NCI-H1436 (cell line): ENCODE measurements at places on chromosomes 12 and 14.
A peak's percentile ranks its signal among the peaks of the same experiment; 100 is the strongest.

GRCh38 chr14:100536121-100536510 is 51.1 kb downstream of the BEGAIN start:
- no peak for DNase-seq

DNA sequence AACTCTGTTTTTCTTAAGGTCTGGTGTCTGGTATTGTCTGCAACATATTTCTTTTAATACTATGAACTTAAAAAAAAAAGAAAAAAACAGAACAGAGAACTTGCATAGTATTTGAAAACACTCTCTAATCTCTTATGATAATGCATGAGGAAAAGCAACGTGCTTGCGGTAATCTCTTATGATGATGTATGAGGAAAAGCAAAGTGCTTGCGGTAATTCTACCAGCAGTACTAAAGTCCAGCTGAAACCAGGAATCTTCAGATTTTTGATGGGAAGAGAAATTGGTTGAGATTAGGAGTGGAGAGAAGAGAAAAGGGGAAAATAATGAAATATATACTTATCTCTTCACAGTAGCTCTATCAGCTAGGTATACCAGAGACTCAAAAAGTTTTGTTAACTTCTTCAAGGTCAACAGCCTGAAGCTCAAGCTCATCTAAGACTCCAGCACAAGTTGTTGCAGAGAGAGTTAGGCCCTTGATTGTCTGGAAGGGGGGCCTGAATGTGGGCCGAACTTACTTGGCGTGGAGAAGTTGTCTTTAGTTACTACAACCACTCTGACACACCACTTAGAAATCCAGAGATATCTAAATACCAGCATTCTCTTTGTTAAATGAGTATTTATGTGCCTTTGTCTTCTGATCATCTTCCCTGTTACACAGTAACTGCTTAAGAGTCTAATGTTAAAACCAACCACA is 240.4 kb downstream of the PRKD1 start:
- DNase-seq: no peak

DNA sequence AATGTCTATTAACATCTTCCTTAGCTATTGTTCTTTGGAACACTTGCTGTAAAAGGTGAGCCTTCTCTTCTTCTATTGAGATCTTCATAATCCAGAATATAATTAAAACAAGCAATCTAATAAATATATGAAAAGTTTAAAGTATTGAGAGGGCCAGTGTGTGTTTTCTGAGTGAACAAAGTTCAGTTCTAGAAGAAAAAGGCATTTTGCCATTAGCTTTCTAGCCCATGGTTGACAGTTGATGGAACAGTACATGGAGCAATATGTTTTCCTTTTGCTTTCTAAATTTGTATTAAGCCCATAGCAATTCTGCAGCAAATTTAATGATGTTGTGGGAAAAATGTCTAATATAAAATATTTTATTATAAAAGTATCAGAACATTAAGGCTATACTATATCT is 853.0 kb downstream of the TRHDE start:
- DNase-seq: no peak

DNA sequence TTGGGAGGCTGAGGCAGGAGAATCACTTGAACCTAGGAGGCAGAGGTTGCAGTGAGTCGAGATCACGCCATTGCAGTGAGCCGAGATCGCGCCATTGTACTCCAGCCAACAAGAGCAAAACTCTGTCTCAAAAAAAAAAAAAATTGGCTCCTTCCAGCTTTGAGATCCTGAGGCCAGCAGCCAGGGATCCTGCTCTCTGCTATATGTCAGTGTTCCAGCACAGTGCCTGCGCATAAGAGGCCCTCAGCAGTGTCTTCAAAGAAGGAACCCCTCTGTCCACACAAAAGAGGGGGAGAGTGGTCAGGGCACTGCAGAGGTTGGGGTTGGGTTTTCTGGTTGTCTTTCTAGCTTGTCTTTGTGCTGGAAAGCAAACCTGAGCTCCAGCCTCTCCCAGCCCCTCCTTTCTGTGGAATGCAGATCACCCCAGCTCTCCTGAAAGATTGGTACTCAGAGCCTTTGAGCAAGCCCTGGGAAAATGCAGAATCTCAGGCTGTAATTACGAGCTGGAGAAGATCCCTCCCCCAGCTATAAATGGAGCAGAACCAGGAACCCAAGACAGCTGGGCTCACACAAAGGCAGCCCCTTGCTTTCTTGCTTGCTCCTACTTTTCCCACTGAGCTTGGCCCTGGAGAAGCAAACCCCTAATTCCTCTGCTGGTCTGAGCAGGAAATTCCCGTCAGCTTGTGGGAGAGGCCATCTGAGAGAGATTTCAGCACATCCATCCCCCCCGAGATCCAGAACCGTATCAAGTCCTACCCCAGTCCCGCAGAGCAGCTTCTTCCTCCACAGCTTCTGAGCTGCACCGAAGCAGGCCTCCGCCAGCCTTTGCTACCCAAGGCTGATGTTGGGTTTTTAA is 205.7 kb downstream of the ZFP36L1 start:
- no peak for DNase-seq

DNA sequence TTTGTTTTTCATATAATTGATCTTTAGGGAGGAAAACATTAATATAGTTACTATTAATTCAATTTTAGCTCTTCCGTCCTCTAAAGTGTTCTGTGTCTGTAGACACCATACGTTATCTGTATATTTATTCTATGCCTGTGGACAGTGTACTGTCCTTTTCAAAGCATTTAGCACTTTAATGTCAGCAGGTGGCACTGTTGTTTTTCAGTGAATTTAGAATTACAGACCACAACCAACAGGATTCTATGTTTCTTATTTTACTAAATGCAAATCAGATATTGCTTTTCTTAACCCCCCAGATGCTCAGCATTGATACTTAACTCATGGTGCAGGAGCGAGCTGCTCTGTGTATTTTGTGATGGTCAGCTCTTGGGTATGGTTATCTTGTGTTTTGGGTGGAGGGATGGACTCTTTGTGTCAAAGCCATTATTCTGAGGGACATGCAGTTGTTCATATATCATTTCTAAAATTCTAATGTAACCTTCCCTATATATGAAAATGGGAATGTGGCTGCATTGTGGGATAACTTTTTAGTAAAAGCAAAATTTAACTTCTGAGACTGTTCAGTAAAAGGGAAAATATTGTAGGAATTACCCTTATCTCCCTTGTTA is 65.2 kb downstream of the PAPOLA start:
- no peak for DNase-seq

GRCh38 chr14:23055621-23056144 is 1.6 kb downstream of the CDH24 start:
- no peak for DNase-seq

- DNase-seq: no peak
Observed at GRCh38 chr14:31303654-31304053, 96.1 kb upstream of the HECTD1 start.

GRCh38 chr14:106268013-106268727 is 741.8 kb downstream of the TMEM121 start:
- peak; percentile 21 for DNase-seq

DNA sequence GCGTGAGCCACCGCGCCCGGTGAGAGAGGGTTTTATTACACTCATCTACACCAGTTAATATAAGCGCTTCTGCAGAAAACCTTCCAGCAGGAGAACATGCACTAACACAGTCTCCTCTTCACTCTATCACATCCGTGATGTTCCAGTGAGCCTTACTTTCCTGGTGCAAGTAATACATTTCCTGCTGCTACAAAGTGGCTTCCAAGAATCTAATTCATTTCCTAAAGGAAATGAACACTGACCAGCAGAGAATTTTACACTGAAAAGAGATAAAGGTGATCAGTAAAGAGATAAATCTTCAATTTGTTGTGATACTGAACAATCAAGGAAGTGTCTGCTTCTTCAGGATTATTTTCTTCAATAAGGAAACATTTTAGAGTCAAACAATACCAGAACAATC is 39.5 kb downstream of the ZFYVE21 start:
- DNase-seq: no peak

DNA sequence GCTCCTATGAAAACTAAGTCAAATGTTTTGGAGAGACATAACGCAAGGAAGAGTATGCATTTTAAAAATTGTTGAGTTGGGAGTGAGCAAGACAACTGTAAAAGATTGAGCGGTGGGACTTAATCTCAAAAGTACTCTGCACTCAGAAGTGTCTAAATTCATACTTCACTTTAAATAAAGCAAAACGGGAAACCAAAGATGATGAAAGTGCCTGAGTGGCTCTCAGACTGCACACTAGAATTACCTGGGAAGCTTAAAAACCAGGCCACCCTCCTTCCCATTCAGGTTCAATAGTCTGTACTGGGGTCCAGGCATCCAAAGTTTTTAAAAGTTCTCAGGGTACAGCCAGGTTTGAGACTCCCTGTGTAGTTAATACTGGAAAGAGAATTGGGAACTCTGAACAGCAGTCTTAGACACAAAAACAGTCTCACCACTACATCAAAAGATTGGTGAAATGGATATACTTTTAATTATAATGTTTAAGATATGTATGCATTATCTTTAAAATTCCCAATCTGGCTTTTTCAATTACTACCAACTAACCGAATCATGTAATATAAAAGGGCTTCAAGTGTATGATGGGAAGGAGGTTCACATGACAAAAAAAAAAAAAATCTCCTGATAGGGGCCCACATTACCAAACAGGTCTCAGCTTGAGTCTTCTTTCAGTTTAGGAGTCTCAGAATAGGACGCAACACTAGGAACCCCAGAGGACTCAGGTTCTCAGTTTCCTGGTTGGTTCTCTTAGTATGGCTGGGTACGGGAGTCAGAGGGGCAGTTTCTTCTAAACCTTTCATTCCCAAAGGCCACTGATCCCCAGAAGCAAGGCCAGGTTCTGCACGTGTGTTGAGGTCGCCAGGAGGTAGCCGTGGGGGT is 1.0 kb downstream of the HOMEZ start:
- no peak for DNase-seq

GRCh38 chr14:51118993-51119392 is 24.1 kb upstream of the TRIM9 start:
- DNase-seq: no peak

GRCh38 chr12:108559007-108559655 is 1.8 kb downstream of the SART3 start:
- DNase-seq: no peak

GRCh38 chr12:1877169-1877878 is 41.1 kb downstream of the CACNA2D4 start:
- no peak for DNase-seq

GRCh38 chr14:61503167-61503801 is 181.9 kb downstream of the PRKCH start:
- no peak for DNase-seq

DNA sequence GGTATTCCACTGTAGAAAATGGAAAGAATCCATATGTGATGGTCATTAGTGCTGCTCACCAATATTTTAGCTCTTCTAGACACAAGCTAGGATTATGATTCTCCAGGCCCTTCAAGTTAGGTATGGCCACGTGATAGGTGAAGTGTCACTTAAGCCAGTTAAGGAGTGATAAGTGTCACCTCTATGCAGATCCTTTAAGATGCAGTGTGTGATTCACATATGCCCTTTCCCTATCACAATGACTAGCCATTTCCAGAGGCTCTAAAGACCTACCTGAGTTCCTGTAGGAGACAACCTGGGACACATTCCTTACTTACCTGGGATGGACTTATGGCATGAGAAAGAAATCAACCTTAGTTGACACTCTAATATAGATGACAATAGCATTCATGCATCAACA is 343.2 kb downstream of the NELL2 start:
- DNase-seq: no peak

- peak; percentile 26 for DNase-seq
Observed at GRCh38 chr12:124632519-124632984, 65.1 kb upstream of the NCOR2 start.

- DNase-seq: no peak
Observed at GRCh38 chr14:64966976-64967375, 5.2 kb downstream of the RAB15 start.

- DNase-seq: peak; percentile 82
Observed at GRCh38 chr14:69573831-69574262, 824 bp downstream of the CCDC177 start.

DNA sequence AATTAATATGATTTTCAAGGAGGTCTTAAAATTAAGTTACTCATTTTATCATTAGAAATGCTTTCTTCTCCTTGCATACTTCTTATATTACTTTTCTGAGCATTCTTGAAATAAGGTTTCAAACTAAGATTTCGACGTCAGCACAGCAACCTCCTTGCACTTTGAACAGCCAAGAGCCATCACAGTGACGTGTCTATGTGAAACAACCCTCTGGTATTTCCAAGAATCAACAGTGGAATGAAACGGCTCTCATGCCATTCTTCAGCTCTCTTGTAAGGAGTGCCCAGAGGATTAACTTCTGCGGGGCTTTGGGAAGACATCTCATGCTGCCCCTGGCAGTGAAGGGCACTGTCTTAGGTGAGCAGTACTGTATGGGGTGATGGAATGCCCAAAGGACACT is 109.2 kb downstream of the EFCAB11 start:
- no peak for DNase-seq

GRCh38 chr12:13941258-13942249 is 39.8 kb downstream of the GRIN2B start:
- DNase-seq: no peak

GRCh38 chr14:75496755-75497154 is 25.5 kb upstream of the BATF start:
- DNase-seq: no peak

- no peak for DNase-seq
Observed at GRCh38 chr14:104865081-104865630, at the start of gene CEP170B. CEP170B (plus strand) TSS chr14:104865268; CDS start chr14:104868451, 3,183 bp downstream.

- DNase-seq: no peak
Observed at GRCh38 chr14:29743531-29743930, 184.1 kb downstream of the PRKD1 start.

DNA sequence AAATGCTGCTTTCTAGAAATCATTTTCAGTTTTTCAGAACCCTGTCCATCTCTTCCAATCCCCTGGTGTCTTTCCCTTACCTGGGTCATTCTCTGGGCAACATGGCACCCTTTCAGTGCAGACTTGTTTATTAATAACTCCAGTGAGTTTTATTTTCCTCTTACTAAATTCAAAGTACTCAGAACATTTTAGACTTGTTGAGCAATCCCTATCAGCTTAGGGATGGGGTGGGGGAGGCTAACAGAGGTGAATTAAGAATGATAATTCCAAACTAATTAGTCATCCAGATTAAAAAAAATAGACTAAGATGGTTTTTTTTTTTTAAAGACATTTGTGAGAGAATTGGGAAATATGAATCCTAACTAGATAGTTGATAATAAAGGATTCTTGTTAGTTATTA is 10.7 kb downstream of the GPRC5A start:
- DNase-seq: no peak

DNA sequence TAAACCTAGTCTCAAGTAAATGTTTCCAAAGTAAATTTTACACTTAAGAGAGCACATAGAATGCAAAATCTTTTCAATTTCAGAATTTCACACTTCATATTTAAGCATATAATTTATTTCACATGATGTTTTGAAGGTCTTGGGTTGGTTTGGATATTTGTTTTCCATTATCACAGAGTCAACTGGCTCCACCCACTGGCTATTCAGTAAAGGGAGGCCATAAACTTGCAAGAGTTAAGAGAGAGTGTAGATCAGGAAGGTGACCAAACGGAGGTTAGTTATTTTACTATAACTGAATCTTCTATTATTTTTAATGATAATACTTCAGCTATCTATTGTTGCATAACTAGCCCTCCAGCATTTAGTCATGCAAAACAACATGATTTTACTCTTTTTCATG is 6.2 kb upstream of the CPNE8 start:
- no peak for DNase-seq
